Activated CD4-positive, alpha-beta memory T cell treated with anti-CD3 and anti-CD28 coated beads, Interleukin-2, amount 10 ng/mL, durations not matched to agents 7 days and 5 days (primary cell): ENCODE measurements at places on chromosomes 5 and 9. TPM values are rescaled to one million over a fixed set of nuclear protein-coding genes. Genes with fewer than 3 reads are reported as not detected.

GRCh38 chr5:100319885-100320284 lies 215.3 kb upstream of the FAM174A start:
- H3K4me3 ChIP-seq = no peak overlapping the region
- H3K27me3 ChIP-seq = no peaks in the 10 kb centered on the region
- no peaks in the 10 kb centered on the region for H3K4me1 ChIP-seq
- DNase-seq = no peak
- no peak overlapping the region for H3K27ac ChIP-seq
- H3K36me3 ChIP-seq = no peaks in the 10 kb centered on the region

DNA sequence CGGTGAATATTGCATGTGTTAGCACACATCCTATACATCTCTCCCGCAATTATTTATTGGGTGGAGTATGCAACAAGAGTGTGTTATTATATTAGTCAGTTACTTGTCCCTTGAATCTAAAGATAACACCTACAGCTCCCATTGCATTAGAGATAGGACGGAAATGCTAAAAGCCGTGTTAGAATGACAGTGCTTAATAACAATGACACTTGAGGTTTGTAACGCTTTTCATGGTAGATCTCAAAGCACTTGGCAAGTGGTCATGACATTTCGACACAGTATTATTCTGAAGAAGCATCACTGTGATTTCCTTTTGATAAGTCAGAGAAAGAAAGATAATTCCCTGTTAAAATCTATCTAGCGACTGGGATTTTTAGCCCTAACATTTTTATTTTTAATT lies 33.4 kb upstream of the TRIO start:
- DNase-seq = no peak
- no peak overlapping the region for H3K27ac ChIP-seq
- no peak overlapping the region for H3K4me3 ChIP-seq
- no peaks in the 10 kb centered on the region for H3K36me3 ChIP-seq

DNA sequence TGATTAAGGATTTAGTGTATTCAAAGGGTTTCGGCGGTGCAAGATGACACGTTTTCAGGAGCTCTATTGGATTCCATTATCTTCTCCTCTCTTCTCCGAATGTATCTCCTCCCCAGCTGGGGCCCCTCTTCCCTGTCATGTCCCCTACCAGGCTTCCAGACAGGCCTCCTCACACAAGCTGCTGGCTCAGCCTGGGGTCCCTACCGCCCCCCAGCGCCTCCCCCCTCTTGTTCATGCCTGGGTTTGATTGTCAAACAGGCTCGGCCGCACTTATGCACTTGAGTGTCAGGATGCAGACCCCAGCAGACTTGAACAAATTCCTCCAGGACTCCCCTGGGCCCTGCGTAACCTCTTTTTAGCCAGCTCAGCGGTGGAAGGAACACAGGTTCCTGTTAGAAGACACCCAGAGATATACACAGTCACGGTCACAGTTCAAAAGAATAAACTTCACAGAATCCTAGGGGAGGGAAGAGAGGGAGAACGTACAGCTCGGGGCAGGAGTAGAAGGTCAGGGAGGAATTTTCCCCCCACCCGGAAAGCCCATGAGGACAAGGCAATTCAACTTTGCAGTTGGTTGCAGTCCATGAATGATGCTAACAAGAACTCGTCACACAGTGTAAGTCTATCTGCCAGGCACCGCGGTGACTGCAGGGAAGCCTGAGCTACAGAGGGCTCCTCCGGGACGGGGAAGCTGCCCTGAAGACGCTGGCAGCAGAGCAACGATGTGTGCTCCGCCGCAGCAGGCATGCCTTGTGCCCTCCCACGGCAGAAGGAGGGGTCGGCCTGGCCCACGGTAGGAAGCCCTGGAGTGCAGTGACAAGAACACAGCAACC lies 560.0 kb downstream of the BNC2 start:
- no peak overlapping the region for H3K27ac ChIP-seq
- no peak for DNase-seq
- no peaks in the 10 kb centered on the region for H3K36me3 ChIP-seq
- no peaks in the 10 kb centered on the region for H3K27me3 ChIP-seq

WHRN gene
- total RNA-seq = 4.8 TPM

ITGA2 gene
- 11.2 TPM for total RNA-seq

ARSI gene
- not detected for total RNA-seq

SLC34A1 gene
- 1.5 TPM for total RNA-seq

- no peak for DNase-seq
- no peak overlapping the region for H3K27ac ChIP-seq
- no peaks in the 10 kb centered on the region for H3K36me3 ChIP-seq
Measured at GRCh38 chr9:8521112-8521511, 721.5 kb upstream of the DMAC1 start.

DNA sequence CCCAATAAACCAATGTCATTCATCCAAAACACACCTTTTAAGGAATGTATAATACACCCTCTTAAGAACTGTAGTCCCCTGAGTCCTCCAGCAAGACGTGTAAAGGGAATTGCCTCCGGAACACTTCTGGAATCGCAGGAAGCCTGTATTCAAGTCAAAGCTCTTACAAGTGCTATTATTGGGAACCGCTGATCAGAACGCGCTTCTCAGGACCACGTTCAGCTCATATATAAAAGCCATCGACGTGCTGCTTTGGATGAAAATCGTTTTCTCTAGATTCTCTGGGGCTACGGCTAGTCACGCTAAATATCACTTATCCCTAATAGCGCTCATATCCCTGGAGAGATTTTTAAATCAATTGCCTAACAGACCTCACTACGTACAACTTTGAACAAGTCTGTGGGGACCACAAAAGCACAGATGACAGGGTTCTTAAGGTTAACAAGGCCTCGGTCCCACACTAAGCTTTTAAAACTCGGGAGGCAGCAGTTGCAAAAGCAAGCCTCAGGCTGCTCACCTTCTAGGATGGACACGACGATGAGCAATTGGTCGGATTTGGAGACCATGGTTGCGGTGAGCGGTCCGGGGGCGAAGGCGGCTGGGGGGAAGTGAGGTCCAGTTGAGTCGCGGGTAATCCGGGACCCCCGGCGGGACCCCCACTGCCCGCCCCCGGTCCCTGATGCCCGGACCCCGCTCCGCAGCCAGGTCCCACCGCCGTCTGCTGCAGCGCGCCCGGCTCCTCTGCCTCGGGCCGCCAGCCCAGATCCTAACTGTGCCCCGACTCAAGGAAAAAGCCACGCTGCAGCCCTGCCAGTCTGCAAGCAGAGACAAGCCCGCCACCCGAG lies 548 bp downstream of the CEP120 start:
- DNase-seq = peak; percentile 32
- no peak overlapping the region for H3K27ac ChIP-seq
- H3K36me3 ChIP-seq = peaks cover 15% of the 10 kb centered on the region
- peaks cover 24% of the 10 kb centered on the region for H3K4me1 ChIP-seq

GRCh38 chr9:115999498-115999897 lies 154.1 kb upstream of the PAPPA start:
- H3K4me1 ChIP-seq = no peaks in the 10 kb centered on the region
- DNase-seq = no peak

- no peak overlapping the region for H3K27ac ChIP-seq
- no peaks in the 10 kb centered on the region for H3K36me3 ChIP-seq
- no peak overlapping the region for H3K4me3 ChIP-seq
- no peaks in the 10 kb centered on the region for H3K4me1 ChIP-seq
- H3K27me3 ChIP-seq = peaks cover 11% of the 10 kb centered on the region
Measured at GRCh38 chr5:170434966-170435605, 45.9 kb upstream of the KCNMB1 start.

DNA sequence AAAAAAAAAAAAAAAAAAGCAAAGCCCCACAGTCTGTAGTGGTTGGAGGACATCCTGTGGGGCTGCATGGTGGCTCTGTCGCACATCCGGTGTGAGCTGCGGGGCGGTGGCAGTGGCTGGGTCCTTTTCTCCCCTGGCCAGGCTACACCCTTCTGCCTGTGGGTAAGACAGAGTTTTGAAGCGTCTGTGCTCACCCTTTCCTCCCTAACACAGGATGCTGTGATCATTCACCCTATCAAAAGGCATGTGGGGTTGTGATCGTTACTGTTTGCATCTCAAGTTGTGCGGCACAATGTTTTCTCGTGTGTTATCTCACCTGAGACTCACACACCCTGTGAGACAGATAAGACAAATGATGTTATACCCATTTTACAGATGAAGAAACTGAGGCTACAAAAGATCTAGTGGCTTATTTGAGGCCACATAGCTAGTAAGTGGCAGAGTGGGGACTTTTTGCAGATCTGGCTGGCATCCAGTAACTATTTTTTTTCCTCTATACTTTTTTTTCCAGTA lies 17.5 kb downstream of the IRF1 start:
- peak overlapping the region; percentile 28 for H3K4me3 ChIP-seq
- H3K4me1 ChIP-seq = peaks cover 90% of the 10 kb centered on the region
- DNase-seq = peak; percentile 94
- H3K27ac ChIP-seq = peak overlapping the region; percentile 94
